ENCODE measurements at places on chromosomes 5 and 9.
A peak's percentile ranks its signal among the peaks of the same experiment; 100 is the strongest.

DNA sequence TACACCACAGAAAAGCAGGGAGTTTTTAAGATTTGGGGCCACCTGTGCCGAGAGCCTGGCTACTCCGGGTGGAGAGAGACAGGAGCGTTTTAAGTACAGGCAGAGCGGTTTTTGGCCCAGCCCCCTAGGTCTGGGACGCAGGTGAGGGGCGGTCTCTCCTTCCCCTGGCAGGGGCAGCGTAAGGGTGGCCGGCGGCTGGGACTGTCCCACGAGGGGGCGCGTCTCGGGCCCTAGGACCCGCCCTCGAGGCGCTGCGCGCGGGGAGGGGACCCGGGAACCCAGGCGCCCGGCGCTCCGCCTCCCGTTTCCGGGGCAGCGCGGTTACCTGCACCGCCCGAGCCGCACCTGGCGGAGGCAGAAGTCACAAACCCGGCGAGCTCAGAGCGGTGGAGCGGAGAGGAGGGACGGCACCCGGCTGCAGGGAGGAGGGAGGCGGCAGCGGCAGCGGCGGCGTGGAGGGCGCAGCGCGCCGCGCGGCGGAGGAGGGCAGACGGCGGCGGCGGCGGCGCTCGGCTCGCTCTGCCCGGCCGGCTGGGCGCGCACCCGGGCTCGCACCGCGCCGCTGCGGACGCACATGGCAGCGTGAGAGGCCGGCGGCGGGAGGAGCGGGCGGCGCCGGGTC lies at the start of gene WWC1:
Gene WWC1 (plus strand): TSS at position 304 of the 622 bp plus-strand sequence. CDS start 508 bp downstream, outside the sequence.
- DNase-seq: peak; percentile 58

- no peak for DNase-seq
Observed at GRCh38 chr5:173940269-173940668, 48.7 kb upstream of the C5orf47 start.

- DNase-seq: no peak
Observed at GRCh38 chr5:36252722-36253365, 11.1 kb upstream of the NADK2 start.

DNA sequence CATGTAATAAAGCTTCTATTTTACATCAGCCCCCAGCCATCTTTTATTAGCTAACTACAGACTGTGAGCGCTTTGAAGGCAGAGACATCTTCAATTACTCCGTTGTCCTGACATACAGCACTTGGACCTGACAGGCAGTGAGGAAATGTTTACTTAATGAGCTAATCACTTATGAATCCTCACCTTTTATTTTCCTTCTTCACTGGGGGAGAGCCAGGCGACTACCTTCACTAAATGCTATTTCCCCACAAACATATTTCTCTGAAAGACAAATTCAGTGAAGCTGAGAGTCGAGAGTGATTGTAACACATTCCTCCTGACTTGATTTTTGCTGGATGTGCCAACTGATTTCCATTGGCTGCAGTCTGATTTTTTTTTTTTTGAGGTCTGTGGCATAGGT lies 192.1 kb upstream of the CLINT1 start:
- no peak for DNase-seq

- no peak for DNase-seq
Observed at GRCh38 chr9:132160802-132161742, 786 bp upstream of the NTNG2 start.

- no peak for DNase-seq
Observed at GRCh38 chr9:130304116-130304515, 38.6 kb downstream of the HMCN2 start.

DNA sequence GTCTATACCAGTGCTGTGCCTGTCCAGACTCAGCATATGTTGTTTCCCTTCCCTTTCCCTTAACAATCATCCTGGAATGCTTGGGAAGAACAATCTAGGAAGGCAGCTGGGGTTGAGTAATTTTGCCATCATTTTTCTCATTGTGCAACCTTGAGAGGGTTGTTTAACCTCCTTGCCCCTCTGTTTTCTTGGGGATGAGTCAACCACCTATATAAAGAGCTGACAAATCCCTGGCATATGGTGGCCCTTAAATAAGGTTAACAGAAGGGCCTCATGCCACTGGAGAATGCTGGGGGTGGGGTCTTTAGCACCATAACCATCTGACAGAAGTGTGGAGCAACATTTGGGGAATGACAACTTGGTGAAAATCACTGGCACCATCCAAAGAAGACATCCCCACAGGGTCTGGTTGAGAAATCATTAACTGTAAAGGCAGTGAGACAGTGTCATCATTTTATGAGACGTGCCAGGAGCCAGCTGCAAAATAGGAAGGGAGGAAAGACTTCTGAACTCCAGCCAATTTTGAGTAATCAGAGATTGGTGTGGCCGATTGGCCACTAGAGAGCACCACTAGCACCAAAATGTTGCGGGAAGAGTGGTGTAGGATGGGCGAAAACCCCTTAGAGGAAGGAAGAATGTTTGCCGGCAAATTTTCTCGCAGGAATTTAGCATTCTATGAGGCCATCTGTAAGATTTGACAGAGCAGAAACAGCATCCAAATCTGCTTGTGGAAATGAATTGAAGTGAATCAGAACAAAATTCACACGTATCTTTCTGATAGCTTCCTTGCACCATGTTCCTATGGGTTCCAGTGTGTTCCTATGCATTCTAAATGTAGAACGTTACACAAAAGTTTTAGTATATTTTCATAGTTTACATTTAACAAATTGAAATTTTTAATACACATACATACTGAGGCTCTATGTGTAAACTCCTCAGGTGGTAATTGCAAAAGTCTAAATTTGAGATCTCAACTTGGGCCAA lies 113.8 kb downstream of the MSX2 start:
- DNase-seq: no peak
